ENCODE measurements at places on chromosomes 1 and 21.

GRCh38 chr1:15075817-15076216 lies 77.7 kb upstream of the TMEM51 start:
- no peak for DNase-seq

DNA sequence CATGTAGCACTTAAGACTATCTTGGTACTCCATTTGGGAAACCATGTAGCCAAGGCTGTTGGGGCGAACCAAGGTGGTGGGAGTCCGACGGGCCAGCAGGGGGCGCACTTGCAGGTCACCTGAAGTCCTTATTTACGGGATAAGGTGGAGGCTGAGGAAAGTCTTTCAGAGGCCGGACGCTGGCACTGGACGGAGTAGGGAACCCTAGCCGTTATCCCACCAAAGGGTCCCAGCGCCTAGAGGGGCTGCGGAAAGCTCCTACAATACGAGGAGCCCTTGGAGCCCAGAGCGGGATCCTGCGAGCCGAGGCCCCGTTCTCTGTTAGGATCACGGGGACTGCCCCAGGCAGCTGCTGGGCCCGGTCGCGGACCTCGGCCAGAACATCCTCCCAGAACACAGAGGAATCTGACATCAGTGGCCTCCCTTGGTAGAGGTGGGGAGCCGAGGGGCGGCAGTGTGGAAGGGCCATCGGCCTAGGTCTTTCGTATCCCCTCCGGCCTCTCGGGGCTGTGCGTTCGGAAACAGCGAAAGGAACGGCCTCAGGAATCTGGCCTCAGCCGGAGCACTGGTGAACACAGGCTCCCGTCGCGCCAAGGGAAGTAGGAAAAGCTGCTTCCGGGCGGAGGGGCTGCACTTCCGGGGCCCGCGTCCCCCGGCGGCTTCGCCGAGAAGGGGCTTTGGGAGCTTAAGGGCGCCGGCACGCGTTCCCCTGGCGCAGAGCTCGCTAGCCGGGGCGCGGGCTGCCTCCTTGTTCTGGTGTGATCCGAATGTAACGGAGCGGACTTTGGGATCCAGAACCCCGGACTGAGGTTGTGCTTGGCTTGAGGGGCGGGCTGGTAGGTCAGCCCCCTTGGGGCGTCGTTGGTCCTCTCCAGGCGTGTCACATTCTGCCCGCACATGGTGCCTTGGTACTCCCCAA lies 29.9 kb upstream of the RPTN start:
- DNase-seq = peak; percentile 65

GRCh38 chr1:231857609-231858135 lies 231.1 kb downstream of the DISC1 start:
- DNase-seq = no peak

DNA sequence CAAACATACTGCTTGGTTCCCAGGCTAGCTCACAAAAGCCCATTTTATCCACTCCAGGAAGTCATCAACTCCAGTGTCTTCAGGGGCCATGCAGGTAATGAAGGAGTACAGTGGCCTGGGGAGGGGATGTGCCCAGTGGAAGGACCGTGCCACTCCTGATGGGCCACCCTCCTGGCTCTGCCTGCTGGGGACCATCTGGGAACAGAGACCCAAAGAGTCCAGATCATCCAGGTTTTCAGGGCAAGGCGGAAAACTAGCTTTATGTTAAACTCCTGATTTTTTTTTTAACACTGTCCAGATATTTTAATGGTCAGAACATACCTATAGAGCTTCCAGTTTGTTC lies 75.6 kb downstream of the CD46 start:
- no peak for DNase-seq

DNA sequence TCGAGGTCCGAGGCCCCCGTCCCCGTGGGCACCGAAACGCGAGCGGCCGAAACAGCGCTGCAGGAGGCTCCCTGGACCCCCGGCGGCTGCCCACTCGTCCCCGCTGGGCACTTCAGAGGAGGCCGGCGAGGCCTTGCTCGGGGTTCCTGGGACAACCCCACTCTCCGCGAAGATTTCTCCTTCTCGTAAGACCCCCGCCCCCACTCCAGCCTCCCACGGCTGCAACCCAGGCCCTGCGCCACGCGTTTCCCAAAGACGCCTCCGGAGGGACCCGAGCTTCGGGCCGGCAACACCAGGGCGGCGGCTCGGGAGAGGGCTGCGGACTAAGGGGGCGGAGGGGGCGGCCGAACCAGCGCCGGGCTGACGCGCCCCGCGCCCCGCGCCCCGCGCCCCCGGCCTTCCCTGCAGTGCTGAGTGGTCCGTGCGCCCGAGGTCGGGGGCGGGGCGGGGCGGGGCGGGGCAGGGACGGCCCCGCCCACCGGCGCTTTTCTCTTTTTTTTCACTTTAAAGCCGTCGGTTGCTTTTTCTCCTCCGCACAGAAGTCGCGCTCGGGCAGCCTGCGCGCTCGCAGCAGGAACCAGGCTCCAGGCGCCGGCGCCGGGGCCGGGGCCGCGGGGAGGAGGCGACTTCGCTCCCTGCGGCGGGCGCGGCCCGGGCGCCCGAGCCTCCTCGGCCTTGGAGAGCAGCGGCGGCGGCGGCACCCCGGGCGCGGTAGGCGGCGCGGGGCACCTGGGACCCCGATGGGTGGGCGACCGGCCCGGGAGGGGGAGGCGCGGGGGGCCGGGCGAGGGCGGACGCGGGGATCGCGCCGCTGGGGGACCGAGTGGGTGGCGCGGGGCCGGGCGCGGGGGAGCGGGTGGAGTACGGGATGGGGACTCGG lies at the start of gene SPSB1:
Gene SPSB1, plus strand, starts transcription at position 534 of the 880 bp plus-strand sequence. CDS start 62,998 bp downstream, outside the sequence.
- DNase-seq = peak; percentile 38

DNA sequence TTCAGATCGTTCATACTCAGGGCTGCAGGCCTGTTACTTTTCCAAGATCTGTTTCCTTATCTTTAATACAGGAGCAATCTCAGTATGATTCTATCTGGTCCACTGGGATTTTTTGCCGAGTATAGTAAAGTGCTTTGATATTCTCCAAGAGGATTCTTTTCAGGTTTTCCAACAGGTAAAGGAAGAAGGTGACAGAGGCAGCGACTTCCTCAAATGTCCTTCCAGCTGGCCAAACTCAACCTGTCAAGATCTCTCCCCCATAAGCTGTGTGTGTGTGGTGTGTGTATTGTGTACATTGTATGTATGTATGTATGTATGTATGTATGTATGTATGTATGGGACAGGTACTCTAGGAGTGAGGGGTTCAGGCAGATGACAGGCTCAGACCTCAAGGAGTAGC lies 1.1 kb downstream of the AKR1A1 start:
- no peak for DNase-seq

GRCh38 chr1:177219554-177220458 lies 49.0 kb downstream of the BRINP2 start:
- DNase-seq = no peak

- DNase-seq = no peak
Observed at GRCh38 chr1:175225805-175226129, 33.2 kb upstream of the KIAA0040 start.

DNA sequence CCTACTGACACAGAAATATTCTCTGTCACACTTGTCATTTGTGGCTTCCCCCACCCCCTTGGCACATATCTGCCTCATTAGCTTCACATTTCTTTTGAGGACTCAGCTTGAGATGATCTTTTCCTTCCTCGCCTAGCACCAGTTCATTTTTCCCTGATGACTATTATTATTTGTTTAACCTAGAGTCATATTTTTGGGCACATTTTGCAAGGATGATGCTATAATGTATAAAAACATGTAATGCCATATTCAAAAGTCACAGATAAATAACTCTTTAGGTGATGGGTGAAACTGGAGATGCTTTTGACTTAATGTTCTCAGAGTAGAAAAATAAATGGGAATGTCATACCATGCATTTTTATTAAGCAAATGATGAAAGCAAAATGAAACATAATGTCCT lies 202.7 kb downstream of the BACH1 start:
- no peak for DNase-seq

DNA sequence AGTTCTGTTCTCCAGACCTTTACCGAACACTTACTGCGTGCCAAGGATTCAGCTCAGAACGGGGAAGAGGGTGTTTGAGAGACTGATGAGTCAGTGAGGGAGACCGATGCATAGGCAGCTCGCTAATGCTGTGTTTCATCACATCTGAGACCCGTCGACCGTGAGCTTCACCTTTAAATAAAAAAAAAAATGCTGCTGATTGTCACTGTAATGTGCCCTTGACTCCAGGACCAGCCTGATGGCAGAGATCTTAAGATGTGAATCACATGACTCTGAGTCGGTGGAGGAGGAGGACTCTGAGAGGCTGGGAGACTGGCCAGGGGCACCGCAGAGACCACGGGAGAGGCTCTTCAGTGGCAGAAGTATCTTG lies 28.8 kb downstream of the SPSB1 start:
- no peak for DNase-seq

DNA sequence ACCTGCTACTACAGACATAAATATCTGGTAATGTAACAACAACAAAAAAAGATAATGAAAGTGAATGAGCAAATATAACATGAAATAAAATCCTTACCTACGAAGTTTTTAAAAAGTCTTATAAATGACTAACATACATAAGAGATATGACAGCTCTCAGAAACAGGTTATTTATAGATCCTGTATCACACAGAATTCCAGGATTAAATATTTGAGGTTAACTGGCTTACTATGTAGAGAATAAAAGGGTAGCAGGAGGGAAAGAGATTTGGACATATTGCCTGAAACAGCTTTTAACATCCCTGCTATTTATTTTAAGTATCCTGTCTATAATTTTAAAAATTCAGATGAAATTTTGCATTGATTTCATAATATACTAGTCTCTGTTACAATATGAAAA lies 16.3 kb downstream of the MYSM1 start:
- no peak for DNase-seq

GRCh38 chr1:31335007-31335406 lies 37.9 kb downstream of the FABP3 start:
- no peak for DNase-seq

DNA sequence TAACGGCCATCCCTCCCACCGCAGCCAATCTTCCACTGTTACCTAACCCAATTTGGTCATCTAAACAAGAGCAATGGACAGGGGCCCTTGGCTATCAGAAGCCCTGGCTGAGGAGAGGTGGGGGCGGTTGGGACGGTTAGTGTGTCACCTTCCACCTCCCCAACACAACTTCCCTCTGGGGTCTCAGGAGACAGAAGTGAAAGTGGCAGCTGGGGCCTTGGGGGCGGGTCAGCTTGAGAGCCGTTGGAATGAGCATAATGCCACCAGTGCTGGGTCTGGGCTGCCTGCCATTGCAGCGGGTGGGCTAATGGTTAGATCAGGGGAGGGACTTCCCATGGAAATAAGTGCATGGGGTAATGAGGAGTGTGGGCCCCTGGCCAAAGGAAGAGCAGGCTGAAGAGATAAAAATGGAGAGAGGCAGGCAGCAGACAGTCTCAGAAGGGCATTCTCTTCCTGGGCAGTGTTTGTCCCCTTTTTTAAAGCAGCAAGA lies 7.9 kb downstream of the MEF2D start:
- DNase-seq = no peak

GRCh38 chr1:112956544-112957132 lies 642 bp upstream of the SLC16A1 start:
- peak; percentile 5 for DNase-seq

DNA sequence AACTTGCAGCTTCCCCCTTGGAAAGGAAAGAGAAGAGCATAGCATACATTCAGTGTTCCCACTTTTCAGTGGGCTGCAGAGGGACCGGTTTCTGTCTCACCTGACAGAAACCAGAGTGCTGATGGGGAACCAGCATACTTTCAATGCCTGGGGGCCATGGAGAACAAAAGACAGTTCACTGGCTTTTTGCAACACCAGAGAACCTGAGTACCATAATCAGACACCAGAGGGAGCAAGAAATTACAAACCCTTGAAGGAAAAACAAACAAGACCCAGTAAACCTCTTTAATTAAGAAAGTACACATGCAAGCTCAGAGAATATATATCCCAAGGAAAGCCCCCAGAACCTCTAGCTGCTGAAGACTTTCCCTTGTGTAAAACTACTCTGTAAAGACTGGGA lies 51.1 kb downstream of the CSMD2 start:
- DNase-seq = no peak

DNA sequence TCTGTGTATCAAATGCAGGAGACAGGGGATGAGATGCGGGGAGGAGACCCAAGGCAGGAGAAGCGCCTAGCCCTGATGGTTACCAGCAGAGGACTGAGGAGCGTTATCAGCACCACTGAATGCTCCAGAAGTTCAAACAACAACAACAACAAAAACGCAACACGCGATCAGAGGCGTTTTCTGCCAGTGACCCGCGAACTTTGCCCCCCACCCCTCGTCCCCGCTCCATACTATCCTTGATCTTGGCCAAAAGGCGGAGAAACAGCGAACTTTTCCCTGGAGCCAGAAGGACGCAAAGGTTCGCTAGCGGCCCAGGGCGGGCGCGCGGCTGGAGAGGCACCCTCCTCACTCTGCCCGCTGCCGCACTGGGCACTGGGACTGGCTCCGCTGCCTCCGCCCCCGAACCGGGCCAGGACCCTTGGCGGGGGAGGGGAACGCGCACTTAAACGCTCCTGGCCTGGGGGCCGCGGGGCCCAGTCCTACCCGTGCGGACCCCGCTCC lies 699 bp downstream of the ECHDC2 start:
- no peak for DNase-seq

GRCh38 chr1:4422504-4423289 lies 231.7 kb upstream of the AJAP1 start:
- no peak for DNase-seq

DNA sequence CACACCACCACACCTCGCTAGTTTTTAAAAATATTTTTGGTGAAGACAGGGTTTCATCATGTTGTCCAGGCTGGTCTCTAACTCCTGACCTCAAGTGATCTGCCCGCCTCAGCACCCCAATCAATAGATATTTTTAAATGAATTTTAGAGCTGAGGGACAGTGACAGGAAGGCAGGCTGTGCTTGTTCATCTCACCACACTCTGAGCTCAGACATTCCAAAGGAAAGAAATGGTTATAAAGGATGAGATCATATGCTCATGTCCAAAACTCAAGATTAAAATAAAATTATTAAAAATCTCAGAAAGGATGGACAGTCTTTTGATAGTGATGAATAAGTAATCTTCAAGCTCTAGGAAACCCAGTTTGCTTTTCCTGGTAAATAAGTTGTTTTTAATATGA lies 40.9 kb downstream of the L1TD1 start:
- no peak for DNase-seq

DNA sequence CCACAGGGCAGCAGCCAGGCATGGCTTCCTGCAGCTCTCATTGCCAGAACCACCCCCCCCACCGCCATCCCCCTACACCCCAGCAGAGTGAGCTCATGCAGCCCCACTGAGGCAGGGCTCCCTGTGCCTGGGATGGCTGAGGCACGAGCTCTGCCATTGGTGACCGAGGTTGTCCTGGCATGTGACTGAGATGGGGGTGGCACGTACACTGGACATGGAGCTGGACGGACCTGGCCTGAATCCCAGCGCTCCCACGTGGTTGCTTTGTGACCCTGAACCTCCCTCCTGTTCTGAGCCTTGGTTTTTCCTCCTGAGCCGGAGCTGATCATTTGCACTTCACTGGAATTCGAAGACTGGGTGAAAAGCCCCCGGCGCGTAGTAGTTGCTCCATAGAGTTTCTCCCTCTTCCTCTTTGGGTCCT lies 28.3 kb downstream of the ALPL start:
- no peak for DNase-seq
